ENCODE measurements at places on chromosomes 12 and 14.

GRCh38 chr14:90632451-90632850 lies 183.8 kb downstream of the TTC7B start:
- no peak for DNase-seq

DNA sequence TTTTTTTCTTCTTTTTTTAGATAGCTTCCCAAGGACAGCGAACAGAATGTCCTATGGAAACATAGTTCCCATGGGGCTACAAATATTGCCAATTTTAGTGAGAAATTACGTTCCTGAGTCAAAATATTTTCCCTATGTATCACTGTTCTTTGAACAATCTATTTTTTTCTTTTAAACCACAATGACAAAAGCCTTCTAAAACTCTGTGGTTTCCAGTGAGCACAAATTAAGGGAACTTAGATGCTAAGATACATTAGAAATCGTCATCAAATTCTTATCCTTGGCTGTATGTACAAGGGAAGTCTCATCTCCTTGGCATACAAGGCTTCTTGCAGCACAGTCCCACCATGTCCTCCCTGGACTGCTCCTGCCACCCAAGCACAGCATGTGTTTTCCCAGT lies 17.9 kb downstream of the CPM start:
- no peak for DNase-seq

GRCh38 chr12:45989721-45990467 lies 480 bp downstream of the SCAF11 start:
- no peak for DNase-seq

GRCh38 chr12:111444314-111444924 lies 38.7 kb downstream of the SH2B3 start:
- DNase-seq, result no peak

DNA sequence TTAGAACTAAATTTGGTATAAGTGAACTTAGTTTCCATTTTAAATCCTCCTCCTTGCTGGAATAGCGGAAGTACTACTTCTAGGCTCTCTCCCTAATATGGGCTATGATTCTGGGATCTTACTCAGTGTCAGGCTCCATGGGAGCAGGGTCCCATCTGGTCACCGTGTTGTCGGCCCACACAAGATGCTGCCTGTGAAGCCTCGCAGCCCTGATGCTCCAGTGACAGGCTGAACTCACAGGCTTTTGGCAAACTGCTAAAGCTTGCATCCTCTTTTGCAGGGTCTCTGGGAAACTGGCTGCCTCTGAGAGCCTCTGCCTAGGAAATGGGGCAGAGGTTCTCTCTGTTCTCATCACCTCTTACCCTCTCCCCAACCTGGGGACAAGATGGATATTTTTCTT lies 88.4 kb downstream of the RPAP3 start:
- DNase-seq, result no peak

- DNase-seq, result no peak
Observed at GRCh38 chr12:78684419-78684818, 180.2 kb upstream of the SYT1 start.

DNA sequence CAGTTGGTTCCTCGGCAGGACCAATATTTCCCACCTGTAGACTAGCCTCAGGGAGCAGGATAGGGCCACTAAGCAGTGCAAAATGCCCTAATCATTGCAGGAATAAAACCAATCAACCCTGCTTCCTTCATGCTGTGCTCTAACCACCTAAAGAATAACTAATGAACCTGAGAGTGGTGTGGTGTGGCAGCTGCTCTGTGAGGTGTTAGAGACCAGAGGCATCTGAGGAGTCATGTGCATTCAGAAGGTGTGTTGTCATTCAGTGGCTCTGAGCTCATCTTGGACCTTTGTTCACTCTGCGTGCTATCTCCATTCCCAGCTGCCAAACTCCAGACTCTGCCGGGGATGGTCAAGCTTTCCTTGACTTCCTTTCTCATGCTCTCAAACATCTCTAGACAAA lies 136.7 kb upstream of the EGLN3 start:
- DNase-seq, result no peak

GRCh38 chr12:109693653-109694600 lies 19.7 kb upstream of the FAM222A start:
- DNase-seq, result no peak

All from esophagus squamous epithelium (tissue), 5 donors.